ENCODE measurements at places on chromosomes 6 and 20. TPM values are rescaled to one million over a fixed set of nuclear protein-coding genes. Genes with fewer than 3 reads are reported as not detected.

BTNL2 gene
- not detected for total RNA-seq

HIVEP2 gene
- total RNA-seq: 21.0 TPM

BPIFB1 gene
- not detected for total RNA-seq

CENPB gene
- 134 TPM for total RNA-seq

PTPRT gene
- not detected for total RNA-seq

BIRC7 gene
- total RNA-seq: not detected

GRCh38 chr6:170286246-170286933 is 4.5 kb downstream of the DLL1 start:
- no peak overlapping the region for H3K4me3 ChIP-seq
- H3K27ac ChIP-seq: no peak overlapping the region
- no peaks in the 10 kb centered on the region for H3K36me3 ChIP-seq
- no peaks in the 10 kb centered on the region for H3K4me1 ChIP-seq

DNA sequence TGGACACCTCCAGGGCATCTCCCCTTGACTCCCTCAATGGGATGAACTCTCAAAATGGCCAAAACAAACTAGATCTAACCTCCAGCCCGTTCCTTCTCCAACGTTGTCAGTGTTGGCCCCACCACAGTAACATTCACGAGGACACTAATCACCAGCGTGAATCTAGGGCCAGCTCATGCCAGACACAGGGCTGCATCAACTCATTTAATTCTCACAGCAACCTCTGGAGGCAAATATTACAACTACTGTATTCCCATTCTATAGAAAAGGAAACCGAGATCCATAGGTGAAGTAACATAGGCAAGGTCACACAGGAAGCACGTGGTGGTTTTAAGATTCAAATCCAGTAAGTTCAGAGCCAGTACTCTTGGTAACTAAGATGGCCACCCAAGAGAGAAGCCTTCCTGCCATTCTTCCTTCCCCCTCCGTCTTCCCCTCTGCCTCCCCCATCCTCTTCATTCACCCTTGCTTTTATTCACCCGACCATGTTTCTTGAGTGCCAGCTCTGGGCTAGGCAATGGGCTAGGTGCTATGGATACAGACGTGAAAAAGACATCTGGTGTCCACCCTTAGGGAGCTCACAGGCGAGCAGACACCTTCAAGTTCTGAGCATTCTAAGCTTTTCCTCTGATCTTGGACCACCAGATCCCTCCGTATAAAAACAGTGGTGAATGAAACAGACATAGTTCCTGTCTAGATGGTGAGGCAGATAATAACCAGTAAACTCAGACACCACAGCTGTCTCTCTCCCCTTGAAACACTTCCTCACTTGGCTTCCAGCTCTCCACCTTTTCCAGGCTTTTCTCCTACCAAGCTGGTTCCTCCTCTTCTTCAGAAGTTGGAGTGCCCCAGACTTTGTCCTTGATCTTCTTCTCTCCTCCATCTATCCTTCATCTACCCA is 9.6 kb downstream of the CCM2L start:
- H3K36me3 ChIP-seq: no peaks in the 10 kb centered on the region
- H3K27me3 ChIP-seq: peaks cover 84% of the 10 kb centered on the region
- no peak overlapping the region for H3K27ac ChIP-seq
- no peak overlapping the region for H3K4me3 ChIP-seq
- DNase-seq: peak; percentile 12

- no peak overlapping the region for H3K4me3 ChIP-seq
- peaks cover 3% of the 10 kb centered on the region for H3K4me1 ChIP-seq
- peak; percentile 54 for DNase-seq
- no peak overlapping the region for H3K27ac ChIP-seq
These were observed 8.1 kb downstream of the ASIP start for GRCh38 chr20:34249291-34249690.

DNA sequence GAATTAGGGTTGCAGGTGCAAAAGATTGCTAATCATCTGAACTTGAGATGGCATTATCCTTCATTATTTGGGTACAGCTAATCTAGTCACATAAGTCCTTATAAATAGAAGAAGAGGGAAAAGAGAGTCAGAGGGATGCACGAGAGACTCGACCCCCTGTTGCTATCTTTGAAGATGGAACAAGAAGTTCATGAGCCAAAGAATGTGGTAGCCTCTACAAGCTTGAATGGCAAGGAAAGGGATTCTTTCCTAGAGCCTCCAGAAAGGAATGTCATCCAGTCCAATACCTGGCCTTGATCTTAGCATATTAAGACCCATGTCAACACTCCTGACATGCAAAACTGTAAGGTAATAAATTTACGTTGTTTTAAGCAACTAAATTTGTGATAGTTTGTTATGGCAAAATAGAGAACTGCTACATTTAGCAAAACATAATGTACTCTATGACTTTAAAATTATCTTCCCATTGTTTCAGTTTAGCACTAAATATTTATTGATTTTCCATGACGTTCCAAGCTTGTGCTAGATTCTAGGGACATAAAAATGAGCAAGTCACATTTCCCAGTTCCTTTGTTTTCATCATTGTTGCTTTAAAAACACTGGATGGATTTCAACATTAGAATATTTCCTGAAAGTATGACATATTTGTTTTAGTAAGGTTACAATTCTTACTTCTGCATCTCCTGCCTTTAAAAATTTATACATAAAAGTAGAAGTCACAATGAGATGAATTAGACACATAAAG is 12.7 kb downstream of the MANEA start:
- no peaks in the 10 kb centered on the region for H3K4me1 ChIP-seq
- H3K36me3 ChIP-seq: no peaks in the 10 kb centered on the region
- H3K27ac ChIP-seq: no peak overlapping the region
- H3K4me3 ChIP-seq: no peak overlapping the region

GRCh38 chr6:89503641-89504040 is 70.7 kb downstream of the ANKRD6 start:
- no peaks in the 10 kb centered on the region for H3K4me1 ChIP-seq
- H3K27me3 ChIP-seq: no peaks in the 10 kb centered on the region
- no peak for DNase-seq
- no peak overlapping the region for H3K27ac ChIP-seq
- no peak overlapping the region for H3K4me3 ChIP-seq

DNA sequence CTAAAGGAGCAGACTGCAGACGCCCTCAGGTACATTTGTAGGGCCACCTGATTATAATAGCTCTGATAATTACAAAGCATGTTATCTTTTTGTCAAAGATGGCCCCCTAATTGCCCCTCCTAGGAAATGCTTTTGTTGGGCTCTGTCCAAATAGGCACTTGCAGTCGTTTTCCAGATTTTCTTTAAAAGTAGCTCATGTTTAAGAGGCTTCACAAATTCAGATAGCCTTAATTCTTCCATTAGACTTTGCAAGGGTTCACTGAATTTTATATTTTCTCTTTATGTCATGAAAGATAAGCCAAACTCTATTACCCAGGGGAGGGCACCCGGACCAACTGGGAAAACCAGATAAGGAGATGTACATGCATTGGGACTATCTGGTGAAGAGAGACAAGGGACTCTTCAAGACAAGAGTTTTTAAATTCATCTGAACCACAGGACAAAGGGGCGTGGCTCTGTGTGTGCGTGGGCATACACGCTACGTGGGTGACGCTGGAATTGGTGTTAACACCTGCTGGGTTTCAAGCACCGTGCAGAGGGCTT is 95.6 kb downstream of the TOX2 start:
- H3K4me3 ChIP-seq: no peak overlapping the region
- H3K27ac ChIP-seq: no peak overlapping the region
- no peaks in the 10 kb centered on the region for H3K27me3 ChIP-seq
- no peaks in the 10 kb centered on the region for H3K36me3 ChIP-seq

GRCh38 chr20:51440589-51440988 is 101.9 kb downstream of the NFATC2 start:
- no peak overlapping the region for H3K27ac ChIP-seq
- no peak for DNase-seq
- H3K4me1 ChIP-seq: 0 out of 2 replicates have a peak, but pooled peaks cover 5% of the 10 kb centered on the region
- no peak overlapping the region for H3K4me3 ChIP-seq
- H3K27me3 ChIP-seq: no peaks in the 10 kb centered on the region

GRCh38 chr6:56009636-56010035 is 134.2 kb upstream of the BMP5 start:
- H3K27me3 ChIP-seq: no peaks in the 10 kb centered on the region
- no peak overlapping the region for H3K4me3 ChIP-seq
- H3K4me1 ChIP-seq: peaks cover 16% of the 10 kb centered on the region
- peak; percentile 39 for DNase-seq
- no peak overlapping the region for H3K27ac ChIP-seq

DNA sequence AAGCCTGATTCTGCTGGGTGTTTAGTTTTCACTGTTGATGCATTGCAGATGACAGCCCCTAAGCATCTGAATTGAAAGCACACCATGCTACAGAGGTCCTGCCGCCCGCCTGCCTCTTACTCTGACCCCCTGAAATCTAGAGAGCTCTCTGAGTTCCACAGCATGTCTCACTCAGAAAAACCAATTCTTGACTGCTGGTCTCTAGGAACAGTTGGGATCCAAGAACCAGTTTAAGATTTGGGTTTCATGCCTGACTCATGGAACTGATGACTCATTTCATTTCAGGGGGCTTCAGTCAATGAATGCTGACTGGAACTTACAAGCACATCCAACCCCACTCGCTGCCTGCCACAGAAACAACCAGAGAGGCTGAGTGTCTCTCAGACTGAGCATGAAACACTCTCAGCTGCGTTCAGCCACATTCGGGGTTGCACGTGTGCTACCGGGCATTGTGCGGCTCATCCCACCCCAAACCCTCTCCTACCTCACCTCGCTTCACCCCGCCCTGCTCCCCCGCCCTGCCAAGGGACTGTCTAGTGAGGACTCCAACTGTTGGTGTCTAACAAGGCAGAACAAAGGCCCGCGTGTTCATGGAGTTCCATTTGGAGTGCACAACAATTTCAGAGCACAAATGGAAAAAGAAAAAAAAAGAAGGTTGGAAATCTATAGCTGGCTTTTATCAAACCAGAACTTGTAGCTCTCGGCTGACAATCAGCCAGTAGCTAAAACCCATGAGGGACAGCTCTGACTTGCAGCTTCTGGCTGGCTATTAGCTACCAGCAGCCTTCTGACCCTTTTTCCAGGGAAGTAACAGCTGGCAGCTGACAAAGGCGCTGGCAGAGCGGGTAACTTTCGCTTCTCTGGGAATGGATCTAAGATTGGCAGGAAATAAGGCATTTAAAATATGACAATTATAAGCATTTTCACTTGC is 20.0 kb upstream of the TRAF3IP2 start:
- DNase-seq: peak; percentile 77
- H3K4me3 ChIP-seq: peak overlapping the region; percentile 65
- no peaks in the 10 kb centered on the region for H3K36me3 ChIP-seq
- H3K4me1 ChIP-seq: peaks cover 37% of the 10 kb centered on the region
- no peaks in the 10 kb centered on the region for H3K27me3 ChIP-seq
- peak overlapping the region; percentile 42 for H3K27ac ChIP-seq

DNA sequence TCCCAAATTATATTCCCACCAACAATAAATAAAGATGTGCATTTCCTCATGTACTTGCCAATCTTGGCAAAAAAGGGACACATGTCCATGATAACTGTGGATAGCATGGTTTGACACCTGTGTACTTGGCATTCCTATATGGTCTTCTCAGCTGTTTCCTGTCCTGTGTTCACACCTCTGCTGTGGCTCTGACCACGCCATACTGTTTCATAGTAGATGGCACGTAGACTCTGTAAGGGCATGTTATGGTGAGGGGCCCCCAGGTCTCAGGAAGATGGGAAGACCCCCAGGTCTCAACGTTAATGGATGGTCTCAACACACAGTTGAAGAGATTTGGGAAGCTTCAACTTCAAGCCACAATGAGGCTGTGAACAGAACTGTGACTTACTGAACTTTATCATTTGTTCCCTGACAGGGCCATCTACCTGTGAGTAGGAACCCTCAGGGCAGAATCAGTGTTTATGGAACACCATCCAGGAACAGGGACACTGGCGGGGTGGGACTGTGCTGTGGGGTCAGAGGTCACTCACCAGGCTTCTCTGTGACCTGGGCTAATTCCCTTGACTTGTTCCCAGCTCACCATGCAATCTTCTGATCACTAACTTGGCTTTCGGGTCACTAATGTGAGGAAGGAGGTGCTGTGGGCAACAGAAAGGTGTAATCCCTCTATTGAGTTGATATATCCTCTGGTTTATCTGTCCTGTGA is 11.8 kb downstream of the ZBTB24 start:
- no peaks in the 10 kb centered on the region for H3K27me3 ChIP-seq
- no peak for DNase-seq
- no peak overlapping the region for H3K27ac ChIP-seq
- peaks cover 41% of the 10 kb centered on the region for H3K36me3 ChIP-seq
- H3K4me3 ChIP-seq: no peak overlapping the region
- no peaks in the 10 kb centered on the region for H3K4me1 ChIP-seq

All from GM23248 (cell line).